ENCODE measurements at places on chromosomes 1 and 21. TPM values are rescaled to one million over a fixed set of nuclear protein-coding genes. Genes with fewer than 3 reads are reported as not detected.

The AMPD1 gene
- not detected for total RNA-seq

The KCNQ4 gene
- total RNA-seq: under 0.01 TPM

The SLC44A5 gene
- total RNA-seq: 2.9 TPM

The S100A8 gene
- not detected for total RNA-seq

The MXRA8 gene
- 2.1 TPM for total RNA-seq

The THEMIS2 gene
- total RNA-seq: 19.0 TPM

The ITLN1 gene
- total RNA-seq: not detected

The FOXO6 gene
- total RNA-seq: 0.32 TPM

The KRTAP7-1 gene
- total RNA-seq: not detected

The OR2L13 gene
- total RNA-seq: not detected

The AGMAT gene
- 2.3 TPM for total RNA-seq

The SPATA21 gene
- not detected for total RNA-seq

The KRTAP20-4 gene
- not detected for total RNA-seq

The S100A7A gene
- not detected for total RNA-seq

The EPHB2 gene
- total RNA-seq: 50.0 TPM

The FCMR gene
- not detected for total RNA-seq

The RNU1-1 gene
- total RNA-seq: under 0.01 TPM

The CCT8 gene
- 395 TPM for total RNA-seq

The RSPO1 gene
- not detected for total RNA-seq

The ADAM30 gene
- not detected for total RNA-seq

The DDI2 gene
- 15.3 TPM for total RNA-seq

The FCRL1 gene
- total RNA-seq: not detected

The MARK1 gene
- 2.0 TPM for total RNA-seq

The ZFP69 gene
- 3.2 TPM for total RNA-seq

The PIGR gene
- not detected for total RNA-seq

The CEPT1 gene
- total RNA-seq: 61.4 TPM

The ITGB2 gene
- under 0.01 TPM for total RNA-seq

The FAM3B gene
- total RNA-seq: not detected

The TMEM82 gene
- not detected for total RNA-seq

The BEST4 gene
- total RNA-seq: not detected

The TCEA3 gene
- 0.91 TPM for total RNA-seq

The CHIA gene
- total RNA-seq: not detected

The LCE6A gene
- not detected for total RNA-seq

The OXCT2 gene
- total RNA-seq: 1.8 TPM

The CFAP141 gene
- total RNA-seq: not detected

The ERICH3 gene
- not detected for total RNA-seq

The CD48 gene
- not detected for total RNA-seq

The COL16A1 gene
- total RNA-seq: 35.6 TPM

The C1orf87 gene
- total RNA-seq: not detected

The CA6 gene
- total RNA-seq: not detected

The G0S2 gene
- total RNA-seq: 1.1 TPM

The VHLL gene
- not detected for total RNA-seq

The OLIG2 gene
- not detected for total RNA-seq

The SPRR3 gene
- not detected for total RNA-seq

The POFUT2 gene
- 25.0 TPM for total RNA-seq

The DEPDC1 gene
- 21.1 TPM for total RNA-seq

The LY9 gene
- not detected for total RNA-seq

Measured in epithelial cell of umbilical artery (primary cell).